ENCODE measurements at places on chromosomes 12 and 14.

DNA sequence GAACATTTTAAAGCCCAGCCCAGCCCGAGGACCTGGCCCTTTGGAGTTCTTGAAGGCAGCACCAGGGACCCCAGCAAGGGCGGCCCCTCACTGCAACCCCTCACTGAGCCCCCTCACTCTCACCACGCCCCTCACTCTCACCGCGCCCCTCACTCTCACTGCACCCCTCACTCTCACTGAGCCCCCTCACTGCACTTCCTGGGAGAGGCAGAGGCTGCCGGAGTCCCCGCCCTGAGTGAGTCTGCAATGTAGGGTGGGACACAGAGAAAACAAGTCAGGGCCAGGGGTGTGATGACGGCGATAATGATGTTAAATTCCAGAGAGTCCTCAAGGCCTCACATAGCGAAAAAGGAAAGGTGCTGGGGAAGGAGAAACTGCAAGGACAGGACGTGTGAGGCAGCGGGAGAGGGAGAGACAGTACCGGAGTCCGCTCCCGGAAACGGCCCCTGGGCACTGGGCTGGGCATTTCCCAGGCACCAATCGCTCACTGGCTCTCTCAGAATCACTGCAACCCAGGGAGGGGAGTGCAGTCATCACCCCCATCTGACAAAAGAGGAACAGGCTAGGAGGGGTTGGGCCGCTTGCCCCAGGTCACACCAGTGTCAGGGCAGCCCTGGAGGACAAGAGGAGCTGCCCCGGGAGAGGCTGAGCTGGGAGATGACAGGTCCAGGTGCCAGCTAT, 24.9 kb downstream of the CCDC88C start:
- DNase-seq, result no peak

GRCh38 chr12:120249875-120250795, 15.4 kb downstream of the PXN start:
- peak; percentile 32 for DNase-seq

- DNase-seq, result peak; percentile 82
Measured at GRCh38 chr12:19190292-19191031, 60.9 kb downstream of the PLEKHA5 start.

DNA sequence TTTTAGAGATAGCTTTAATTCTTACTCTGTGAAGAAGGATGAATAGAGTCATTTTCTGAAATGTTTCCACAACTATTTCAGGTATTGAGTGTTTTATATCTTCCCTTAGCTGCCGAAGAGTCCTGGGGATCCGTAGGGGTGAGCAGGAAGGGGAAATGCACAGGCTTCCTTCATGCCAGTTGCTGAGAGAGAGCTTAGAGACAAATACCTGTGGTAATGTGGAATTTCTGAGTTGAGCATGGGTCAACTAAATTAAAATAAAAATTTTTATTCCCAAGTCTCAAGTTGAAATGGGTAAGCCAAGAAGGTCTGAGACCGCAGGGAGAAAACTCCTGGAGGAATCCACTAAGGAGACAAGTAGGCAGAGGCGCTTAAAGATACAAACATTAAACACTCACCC, 185.7 kb downstream of the DAD1 start:
- no peak for DNase-seq

Data from KBM-7 (cell line).